Left kidney (tissue), 8 donors: ENCODE measurements at places on chromosomes 5 and 9. TPM values are rescaled to one million over a fixed set of nuclear protein-coding genes. Genes with fewer than 3 reads are reported as not detected.

RPS23 gene
- polyA plus RNA-seq: 2,573 TPM

LMX1B gene
- 18.3 TPM for polyA plus RNA-seq

SUSD3 gene
- polyA plus RNA-seq: 6.9 TPM

PDE6A gene
- polyA plus RNA-seq: 0.25 TPM

KIF20A gene
- 61.8 TPM for polyA plus RNA-seq

C9orf153 gene
- polyA plus RNA-seq: 0.15 TPM

WDR31 gene
- polyA plus RNA-seq: 7.7 TPM

SLC45A2 gene
- polyA plus RNA-seq: 1.0 TPM

CYLC2 gene
- polyA plus RNA-seq: not detected

TRIM7 gene
- polyA plus RNA-seq: 0.13 TPM

QRFP gene
- polyA plus RNA-seq: 0.30 TPM

SCGB3A2 gene
- 0.73 TPM for polyA plus RNA-seq

SPINK4 gene
- polyA plus RNA-seq: not detected

CTSV gene
- polyA plus RNA-seq: 32.0 TPM

NIPAL4 gene
- polyA plus RNA-seq: 0.58 TPM

FLT4 gene
- 23.6 TPM for polyA plus RNA-seq

TMOD1 gene
- 1.7 TPM for polyA plus RNA-seq

KIAA1958 gene
- polyA plus RNA-seq: 18.2 TPM

CEMIP2 gene
- 34.3 TPM for polyA plus RNA-seq

C5orf52 gene
- not detected for polyA plus RNA-seq

IL9 gene
- not detected for polyA plus RNA-seq

TLX3 gene
- not detected for polyA plus RNA-seq

ITGA2 gene
- polyA plus RNA-seq: 32.4 TPM

PSIP1 gene
- polyA plus RNA-seq: 253 TPM

DDX4 gene
- polyA plus RNA-seq: 0.12 TPM

LCN15 gene
- 0.23 TPM for polyA plus RNA-seq

HACD4 gene
- polyA plus RNA-seq: 3.6 TPM

THBS4 gene
- 17.7 TPM for polyA plus RNA-seq

TAF11L10 gene
- polyA plus RNA-seq: not detected

KIF4B gene
- 0.28 TPM for polyA plus RNA-seq

DRD1 gene
- not detected for polyA plus RNA-seq
